Activated T-helper 2 cell treated with anti-CD3 and anti-CD28 coated beads, Interferon-gamma antibody, Interleukin-2, Interleukin-4, amounts not matched to agents 10 μg/mL and 5 μg/mL and 100 μg/mL, durations not matched to agents 14 hours and 24 hours and 36 hours (primary cell): ENCODE measurements at places on chromosomes 7 and 10. TPM values are rescaled to one million over a fixed set of nuclear protein-coding genes. Genes with fewer than 3 reads are reported as not detected.

The ADRA2A gene
- not detected in 2 replicates for total RNA-seq

The CPXM2 gene
- total RNA-seq = not detected in 2 replicates

The ZNF786 gene
- 10.0 and 10.3 TPM in 2 replicates for total RNA-seq

The CPA2 gene
- total RNA-seq = 0.14 TPM in 1 of 2 replicates, not detected in the other

The IPMK gene
- total RNA-seq = 7.5 and 7.7 TPM in 2 replicates

The PMS2 gene
- 21.2 and 21.5 TPM in 2 replicates for total RNA-seq

The CADPS2 gene
- not detected in 2 replicates for total RNA-seq

The SLC39A12 gene
- not detected in 2 replicates for total RNA-seq

The ATP6V0A4 gene
- not detected in 2 replicates for total RNA-seq

The H2BK1 gene
- total RNA-seq = not detected in 2 replicates

The CTAGE8 gene
- 1.2 and 2.1 TPM in 2 replicates for total RNA-seq

The HDAC9 gene
- total RNA-seq = 0.48 and 0.52 TPM in 2 replicates

The AFAP1L2 gene
- total RNA-seq = 3.5 and 4.7 TPM in 2 replicates

The DENND11 gene
- 32.0 and 32.8 TPM in 2 replicates for total RNA-seq

The TCF7L2 gene
- 0.52 and 0.76 TPM in 2 replicates for total RNA-seq

The ZNF775 gene
- total RNA-seq = 4.5 and 5.5 TPM in 2 replicates

The IFIT2 gene
- 0.57 and 0.82 TPM in 2 replicates for total RNA-seq

The HOXA3 gene
- not detected in 2 replicates for total RNA-seq

The MRLN gene
- total RNA-seq = not detected in 2 replicates

The CHST3 gene
- 0.52 and 0.62 TPM in 2 replicates for total RNA-seq

The ZP3 gene
- 8.2 and 10.5 TPM in 2 replicates for total RNA-seq

The JAKMIP3 gene
- 1.3 TPM in 2 replicates for total RNA-seq

The PYROXD2 gene
- total RNA-seq = 2.8 and 4.0 TPM in 2 replicates

The IGFBP1 gene
- not detected in 2 replicates for total RNA-seq

The FZD8 gene
- total RNA-seq = 1.0 and 1.1 TPM in 2 replicates

The PHKG1 gene
- total RNA-seq = 2.5 and 3.6 TPM in 2 replicates

The PLAC9 gene
- not detected in 2 replicates for total RNA-seq

The CAV1 gene
- 0.41 and 0.57 TPM in 2 replicates for total RNA-seq

The MRC1 gene
- total RNA-seq = not detected in 2 replicates

The RAB19 gene
- 12.5 and 14.5 TPM in 2 replicates for total RNA-seq

The ANKRD22 gene
- total RNA-seq = not detected in 2 replicates

The MSMB gene
- total RNA-seq = not detected in 2 replicates

The EBLN1 gene
- not detected in 2 replicates for total RNA-seq

The KCNH2 gene
- 0.30 and 0.41 TPM in 2 replicates for total RNA-seq

The GIMAP7 gene
- total RNA-seq = 22.6 and 24.1 TPM in 2 replicates

The CRYGN gene
- total RNA-seq = not detected in 2 replicates

The OIT3 gene
- not detected in 2 replicates for total RNA-seq

The COBL gene
- total RNA-seq = not detected in 2 replicates

The DNTT gene
- not detected in 2 replicates for total RNA-seq

The HSPA14 gene
- total RNA-seq = 34.1 and 34.5 TPM in 2 replicates

The PRSS37 gene
- not detected in 2 replicates for total RNA-seq

The SMKR1 gene
- 4.7 and 6.8 TPM in 2 replicates for total RNA-seq

The FRA10AC1 gene
- 18.6 and 20.7 TPM in 2 replicates for total RNA-seq

The CPA4 gene
- not detected in 2 replicates for total RNA-seq

The PTPRZ1 gene
- not detected in 2 replicates for total RNA-seq

The PLXNA4 gene
- total RNA-seq = 0.14 and 0.21 TPM in 2 replicates

The TSPAN33 gene
- 5.5 and 5.6 TPM in 2 replicates for total RNA-seq

The CASP2 gene
- total RNA-seq = 116 and 122 TPM in 2 replicates

The TMEM139 gene
- total RNA-seq = 0.75 and 1.1 TPM in 2 replicates

The CDH23 gene
- total RNA-seq = 0.44 and 0.55 TPM in 2 replicates

The NPY4R gene
- total RNA-seq = not detected in 2 replicates

The SFTPD gene
- not detected in 2 replicates for total RNA-seq

The ZCCHC24 gene
- 2.1 and 2.6 TPM in 2 replicates for total RNA-seq

The SEC61G gene
- 194 and 200 TPM in 2 replicates for total RNA-seq

The VSTM4 gene
- 0.53 and 0.57 TPM in 2 replicates for total RNA-seq
